ENCODE measurements at places on chromosomes 6 and 20.

- DNase-seq, result no peak
Observed at GRCh38 chr6:112384511-112384910, 37.4 kb downstream of the RFPL4B start.

GRCh38 chr6:107045826-107046675 is 18.1 kb downstream of the MTRES1 start:
- no peak for DNase-seq

GRCh38 chr20:57751411-57751810 is 41.6 kb upstream of the PMEPA1 start:
- DNase-seq, result no peak

DNA sequence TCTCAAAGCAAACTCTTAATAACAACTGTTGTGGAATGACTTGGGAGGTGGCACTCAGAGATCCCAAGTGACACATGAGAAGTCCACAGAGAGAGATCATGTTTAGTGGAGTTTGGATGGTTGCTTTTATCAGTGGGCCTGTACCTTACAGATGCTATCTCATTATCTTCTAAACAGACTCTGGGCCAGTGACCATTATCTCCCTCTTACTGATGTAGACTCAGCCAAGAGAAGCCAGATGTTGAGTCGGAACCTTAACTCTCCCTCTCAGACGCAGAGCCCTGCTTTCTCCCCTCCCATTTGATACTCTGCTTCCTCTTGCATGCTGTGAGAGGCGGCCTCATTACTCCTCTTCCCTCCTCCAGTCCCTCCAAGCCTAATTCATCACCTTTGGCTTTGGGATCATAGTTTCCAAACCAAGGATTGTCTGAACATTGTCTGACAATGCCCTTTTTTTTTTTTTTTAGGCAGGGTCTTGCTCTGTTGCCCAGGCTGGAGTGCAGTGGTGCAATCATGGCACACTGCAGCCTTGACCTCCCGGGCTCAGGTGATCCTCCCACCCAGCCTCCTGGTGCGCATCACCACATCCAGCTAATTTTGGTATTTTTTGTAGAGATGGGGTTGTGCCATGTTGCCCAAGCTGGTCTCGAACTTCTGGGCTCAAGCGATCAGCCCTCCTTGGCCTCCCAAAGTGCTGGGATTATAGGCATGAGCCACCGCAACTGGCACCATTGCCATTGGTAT is 4.5 kb upstream of the DDR1 start:
- DNase-seq, result no peak
